ENCODE measurements at places on chromosomes 2 and 18.

- no peak for DNase-seq
These were observed 191.6 kb downstream of the ZBTB7C start for GRCh38 chr18:48217258-48218250.

- DNase-seq = no peak
These were observed 5.6 kb upstream of the LRATD1 start for GRCh38 chr2:14626873-14627272.

- no peak for DNase-seq
These were observed 536.1 kb upstream of the RAB6C start for GRCh38 chr2:129443235-129443864.

- no peak for DNase-seq
These were observed 17.1 kb downstream of the HS6ST1 start for GRCh38 chr2:128301501-128301966.

- DNase-seq = peak; percentile 92
These were observed 1.8 kb upstream of the RNPEPL1 start for GRCh38 chr2:240566203-240567136.

GRCh38 chr2:233445152-233445830, 91.0 kb downstream of the DGKD start:
- no peak for DNase-seq

- DNase-seq = no peak
These were observed 288.2 kb downstream of the CTNNA2 start for GRCh38 chr2:79801082-79801481.

GRCh38 chr2:171771463-171771862, 84.2 kb downstream of the DYNC1I2 start:
- no peak for DNase-seq

All from activated naive CD4-positive, alpha-beta T cell treated with anti-CD3 and anti-CD28 coated beads, Interleukin-2, amount 50 U/mL, for 72 hours (primary cell).